DMS153 (cell line): ENCODE measurements at places on chromosomes 16 and 17.

- no peak for DNase-seq
Measured at GRCh38 chr16:20956319-20956718, 55.7 kb downstream of the LYRM1 start.

GRCh38 chr17:66264696-66265095 lies 35.5 kb upstream of the APOH start:
- DNase-seq = no peak

DNA sequence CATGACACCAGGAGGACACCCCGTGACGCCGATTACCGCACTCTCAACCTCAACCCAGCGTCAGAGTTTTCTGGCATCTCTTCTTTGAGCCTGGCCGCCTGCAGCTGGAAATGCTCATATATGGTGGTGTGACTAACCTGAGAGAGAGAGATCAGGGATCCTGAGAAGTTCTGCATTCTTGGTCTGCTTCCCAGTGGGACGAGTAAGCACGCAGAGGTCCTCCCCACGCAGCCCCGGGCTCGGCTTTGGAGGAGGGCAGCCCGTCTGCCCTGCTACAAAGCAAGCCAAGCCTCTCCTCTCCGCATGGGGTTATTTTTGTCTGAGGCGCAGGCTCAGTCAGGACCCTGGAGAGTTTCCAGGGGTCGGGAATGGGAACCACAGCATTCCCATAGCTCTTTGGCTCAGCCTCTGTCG lies 16.5 kb downstream of the CRISPLD2 start:
- no peak for DNase-seq

DNA sequence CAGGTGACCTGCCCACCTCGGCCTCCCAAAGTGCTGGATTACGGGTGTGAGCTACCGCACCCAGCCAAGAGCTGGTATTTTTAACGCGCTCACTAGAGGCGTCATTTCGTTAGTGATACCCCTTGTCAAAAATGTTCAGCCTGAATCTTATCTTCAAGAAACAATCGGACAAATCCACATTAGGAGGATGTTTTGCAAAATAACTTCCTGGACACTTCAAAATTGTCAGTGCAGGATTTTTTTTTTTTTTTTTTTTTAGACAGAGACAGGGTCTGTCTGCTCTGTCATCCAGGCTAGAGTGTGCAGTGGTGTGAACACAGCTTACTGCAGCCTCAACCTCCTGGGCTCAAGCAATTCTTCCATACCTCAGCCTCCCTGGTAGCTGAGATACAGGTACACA lies 63.0 kb downstream of the RMI2 start:
- DNase-seq = no peak

GRCh38 chr16:4298761-4299522 lies 16.9 kb upstream of the GLIS2 start:
- DNase-seq = no peak

DNA sequence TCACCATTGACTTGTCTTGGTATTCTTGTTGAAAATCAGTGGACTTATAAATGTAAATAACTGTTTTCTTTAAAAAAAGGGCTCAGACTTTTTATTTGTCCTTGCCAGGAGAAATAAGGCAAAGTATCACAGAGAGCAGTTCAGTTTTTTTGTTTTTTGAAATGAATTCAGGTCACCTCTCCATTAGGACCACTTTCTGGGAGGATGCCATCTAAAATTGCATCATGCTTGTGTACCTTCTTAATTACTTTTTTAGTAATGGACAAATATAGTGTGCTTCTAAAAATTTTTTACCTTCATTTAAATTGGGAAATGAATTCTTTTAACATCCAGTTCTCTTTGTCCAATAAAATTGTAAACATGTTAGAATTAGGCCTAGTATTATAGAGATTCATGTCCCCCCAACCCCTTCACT lies 210.0 kb downstream of the BCAS3 start:
- no peak for DNase-seq
